ENCODE measurements at places on chromosomes 16 and 17. TPM values are rescaled to one million over a fixed set of nuclear protein-coding genes. Genes with fewer than 3 reads are reported as not detected.

Gene CCL4L2
- 56.5 TPM for total RNA-seq

Gene PRR29
- total RNA-seq, result 1.5 TPM

Gene KCNJ12
- not detected for total RNA-seq

Gene TEKT5
- total RNA-seq, result 0.18 TPM

Gene GOT2
- 102 TPM for total RNA-seq

Gene HS3ST2
- not detected for total RNA-seq

Gene NPIPA3
- total RNA-seq, result not detected

Gene SPHK1
- 8.4 TPM for total RNA-seq

GRCh38 chr17:13113821-13114525 lies 96.1 kb upstream of the ELAC2 start:
- no peak for DNase-seq
- H3K4me3 ChIP-seq, result no peak overlapping the region
- no peaks in the 10 kb centered on the region for H3K36me3 ChIP-seq

- DNase-seq, result no peak
- H3K27ac ChIP-seq, result no peak overlapping the region
- H3K4me3 ChIP-seq, result no peak overlapping the region
- no peaks in the 10 kb centered on the region for H3K27me3 ChIP-seq
- peaks cover 16% of the 10 kb centered on the region for H3K4me1 ChIP-seq
- H3K36me3 ChIP-seq, result no peaks in the 10 kb centered on the region
These were observed 5.9 kb upstream of the RAB40C start for GRCh38 chr16:583815-584591.

GRCh38 chr17:66904760-66905624 lies 59.5 kb upstream of the CACNG4 start:
- peaks cover 4% of the 10 kb centered on the region for H3K27me3 ChIP-seq
- H3K36me3 ChIP-seq, result no peaks in the 10 kb centered on the region
- no peak overlapping the region for H3K27ac ChIP-seq
- H3K4me3 ChIP-seq, result no peak overlapping the region
- peaks cover 5% of the 10 kb centered on the region for H3K4me1 ChIP-seq
- DNase-seq, result no peak

DNA sequence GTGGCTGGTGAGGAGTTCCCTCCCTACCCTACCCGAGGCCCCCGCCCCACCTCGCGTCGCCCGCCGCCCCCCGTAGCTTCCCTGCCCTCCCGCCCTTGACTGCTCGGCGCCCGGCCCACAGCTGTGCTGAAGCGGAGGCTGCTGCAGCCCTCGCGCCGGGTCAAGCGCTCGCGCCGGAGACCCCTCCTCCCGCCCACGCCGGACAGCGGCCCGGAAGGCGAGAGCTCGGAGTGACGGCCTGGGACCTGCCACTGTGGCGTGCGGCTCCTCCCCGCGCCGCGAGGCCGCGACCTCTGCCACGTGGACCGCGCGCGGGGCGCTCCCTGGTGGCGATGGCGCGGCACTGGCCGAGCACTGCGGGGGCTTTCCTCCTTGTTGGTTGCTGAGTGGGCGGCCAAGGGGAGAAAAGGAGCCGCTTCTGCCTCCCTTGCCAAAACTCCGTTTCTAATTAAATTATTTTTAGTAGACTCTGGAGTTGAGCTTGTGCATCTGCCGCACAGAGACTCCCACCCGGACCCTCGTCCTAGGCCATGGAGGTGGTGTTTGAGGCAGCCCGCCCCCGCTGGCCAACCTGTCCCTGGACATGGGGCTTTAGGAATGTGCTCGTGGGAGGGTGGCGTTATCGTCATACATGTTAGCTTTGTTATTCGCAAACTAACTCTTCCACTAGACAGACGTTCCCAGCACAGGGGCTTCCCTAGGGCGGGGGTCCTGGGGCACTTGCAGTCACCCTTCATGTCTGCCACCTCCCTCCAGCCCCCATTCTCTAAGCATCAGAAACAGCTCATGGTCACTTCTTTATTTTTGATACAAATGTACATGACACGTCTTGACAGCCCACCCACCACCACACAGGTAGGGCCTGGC lies 4.4 kb downstream of the TP53I13 start:
- H3K4me1 ChIP-seq, result peaks cover 10% of the 10 kb centered on the region
- H3K27me3 ChIP-seq, result no peaks in the 10 kb centered on the region
- H3K36me3 ChIP-seq, result peaks cover 12% of the 10 kb centered on the region
- no peak overlapping the region for H3K4me3 ChIP-seq
- peak; percentile 73 for DNase-seq

- H3K36me3 ChIP-seq, result no peaks in the 10 kb centered on the region
- DNase-seq, result no peak
- no peak overlapping the region for H3K4me3 ChIP-seq
- peaks cover 29% of the 10 kb centered on the region for H3K27me3 ChIP-seq
These were observed 7.3 kb upstream of the SMPD3 start for GRCh38 chr16:68455631-68456030.

GRCh38 chr17:70022175-70022574 lies 52.9 kb upstream of the KCNJ16 start:
- no peak for DNase-seq
- H3K36me3 ChIP-seq, result no peaks in the 10 kb centered on the region
- no peak overlapping the region for H3K27ac ChIP-seq
- no peak overlapping the region for H3K4me3 ChIP-seq

DNA sequence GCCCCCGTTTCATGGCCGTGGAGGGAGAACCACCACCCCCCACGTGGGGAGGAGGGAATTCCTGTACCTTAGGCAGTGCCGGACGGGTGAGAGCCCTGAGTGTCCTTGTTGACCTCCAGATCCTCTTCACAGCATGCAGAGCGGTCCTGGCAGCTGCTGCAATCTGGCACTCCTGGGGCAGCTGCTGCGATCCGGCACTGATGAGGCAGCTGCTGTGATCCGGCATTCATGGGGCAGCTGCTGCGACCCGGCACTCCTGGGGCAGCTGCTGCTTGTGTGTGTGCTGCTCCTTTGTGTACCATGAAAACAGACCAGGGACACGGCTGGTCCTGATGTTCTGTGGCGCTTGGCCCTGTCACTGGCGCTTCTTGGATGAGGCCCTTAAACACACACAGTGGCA lies 12.8 kb downstream of the ZNF778 start:
- no peak for DNase-seq
- no peak overlapping the region for H3K27ac ChIP-seq
- H3K27me3 ChIP-seq, result no peaks in the 10 kb centered on the region
- no peaks in the 10 kb centered on the region for H3K4me1 ChIP-seq
- peaks cover 81% of the 10 kb centered on the region for H3K36me3 ChIP-seq

DNA sequence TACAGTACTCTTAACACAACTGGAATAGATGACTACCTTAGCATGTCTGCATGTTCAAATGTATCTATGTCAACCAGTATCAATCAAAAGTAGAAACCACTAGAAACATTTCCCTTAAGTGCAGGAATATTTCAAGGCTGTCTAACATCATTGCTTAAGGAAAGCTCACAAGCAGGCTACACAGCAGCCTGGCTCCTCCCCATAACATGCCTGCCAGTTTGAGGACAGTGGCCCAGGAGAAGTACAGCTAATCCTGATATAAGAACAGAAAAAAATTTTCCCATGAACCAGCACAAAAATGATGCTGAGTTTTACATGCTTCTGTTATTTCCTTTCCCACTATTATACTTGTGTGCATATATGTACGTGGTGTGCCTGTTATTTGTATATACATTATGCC lies 175.1 kb downstream of the MYO1D start:
- H3K27me3 ChIP-seq, result no peaks in the 10 kb centered on the region
- no peak overlapping the region for H3K4me3 ChIP-seq

DNA sequence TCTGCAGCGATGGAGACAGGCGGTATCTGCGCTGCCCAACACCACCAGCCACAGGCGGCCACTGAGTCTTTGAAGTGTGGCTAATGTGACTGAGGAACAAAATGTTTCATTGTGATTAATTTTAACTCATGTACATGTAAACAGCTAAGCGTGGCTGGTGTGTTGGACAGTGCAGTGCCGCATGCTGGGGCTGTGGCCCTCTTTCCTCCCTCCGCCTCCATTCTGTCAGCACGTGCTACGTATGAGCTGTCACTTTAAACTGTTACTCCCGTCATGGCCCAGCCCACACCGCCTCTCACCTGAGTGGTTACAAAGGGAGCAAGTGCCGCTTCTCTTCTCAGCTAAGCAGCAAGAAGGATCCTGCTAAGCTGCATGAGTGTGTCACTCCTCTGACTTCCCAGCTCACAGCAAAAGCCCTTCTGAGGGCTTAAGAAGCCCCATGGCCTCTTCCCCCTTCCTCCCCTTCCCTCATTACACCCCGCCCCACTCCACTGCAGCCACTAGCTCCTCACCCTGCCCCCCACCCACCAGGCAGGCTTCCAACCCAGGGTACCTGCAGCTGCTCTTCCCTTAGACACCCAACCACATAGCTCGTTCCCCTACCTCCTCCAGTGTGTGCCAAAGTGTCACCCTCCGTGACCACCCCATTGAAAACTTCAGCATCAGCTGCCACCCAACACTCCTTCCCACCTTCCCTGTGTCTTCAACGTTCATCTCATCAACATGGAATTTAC lies 15.0 kb downstream of the HASPIN start:
- peaks cover 58% of the 10 kb centered on the region for H3K4me1 ChIP-seq
- no peak overlapping the region for H3K4me3 ChIP-seq
- H3K36me3 ChIP-seq, result peaks cover 20% of the 10 kb centered on the region
- DNase-seq, result peak; percentile 80
- H3K27ac ChIP-seq, result peak overlapping the region; percentile 34
- H3K27me3 ChIP-seq, result no peaks in the 10 kb centered on the region

DNA sequence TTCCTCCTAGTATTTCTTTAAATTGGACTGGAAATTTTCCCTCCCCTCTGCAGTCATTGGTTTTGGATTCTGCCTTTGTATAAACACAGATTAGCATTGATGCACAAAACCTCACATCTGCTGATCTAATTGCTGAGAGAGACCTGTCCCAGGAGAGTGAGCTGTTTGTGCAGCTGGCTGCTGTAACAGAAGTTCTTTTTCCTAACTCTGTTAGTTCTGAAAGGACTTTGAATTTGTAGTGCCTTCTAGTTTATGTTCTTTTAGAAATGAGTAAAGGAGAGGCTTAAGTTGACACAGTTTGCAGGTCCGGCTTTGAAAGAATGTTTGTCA lies 45.2 kb upstream of the KPNB1 start:
- H3K27me3 ChIP-seq, result no peaks in the 10 kb centered on the region
- H3K4me3 ChIP-seq, result no peak overlapping the region
- peaks cover 5% of the 10 kb centered on the region for H3K4me1 ChIP-seq
- peak overlapping the region; percentile 31 for H3K27ac ChIP-seq
- DNase-seq, result no peak

Measured in activated CD8-positive, alpha-beta memory T cell treated with anti-CD3 and anti-CD28 coated beads, Interleukin-2, amount 10 ng/mL, durations not matched to agents 7 days and 5 days (primary cell).